Ovary (tissue), 10 donors: ENCODE measurements at places on chromosomes 1 and 21. TPM values are rescaled to one million over a fixed set of nuclear protein-coding genes. Genes with fewer than 3 reads are reported as not detected.

- DNase-seq = no peak
These were observed 104.0 kb upstream of the OLIG2 start for GRCh38 chr21:32921632-32922230.

DNA sequence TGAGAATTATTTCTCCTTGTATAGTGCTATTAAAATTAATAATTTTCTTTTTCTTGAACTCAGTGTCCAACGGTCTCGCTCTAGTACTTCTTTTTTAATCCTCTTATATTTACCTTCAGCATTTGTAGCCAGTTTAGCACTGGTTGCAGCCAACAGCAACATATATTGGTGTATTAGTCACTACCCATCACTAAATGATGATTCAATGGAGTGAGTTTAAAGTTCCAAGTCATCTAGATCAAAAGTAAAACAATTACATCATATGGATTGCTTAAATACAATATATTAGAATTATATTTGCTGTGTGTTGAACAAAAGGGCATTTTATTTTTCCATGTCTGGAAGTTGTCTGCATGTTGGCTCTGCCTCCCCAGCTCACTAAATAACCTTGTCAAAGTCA, 591.8 kb downstream of the ADGRL2 start:
- DNase-seq = no peak

DNA sequence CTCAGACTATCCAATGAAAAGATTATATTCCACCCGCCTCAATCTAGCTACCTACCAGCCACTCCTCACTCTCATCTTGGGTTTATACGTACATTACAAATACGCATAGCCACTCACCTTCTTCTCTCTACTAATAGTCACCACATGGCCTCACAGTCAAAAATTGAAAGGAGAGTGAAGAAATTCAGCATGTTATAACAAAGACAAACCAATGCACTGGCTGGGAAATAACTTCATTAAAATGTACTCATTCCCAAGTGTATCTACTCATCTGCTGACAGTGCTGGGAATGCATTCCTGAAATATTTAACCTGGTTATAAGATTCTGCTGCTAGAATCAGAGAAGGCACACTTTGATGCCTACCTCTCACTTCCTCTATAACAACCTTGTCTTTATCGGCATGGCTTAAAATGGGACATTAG, 6.5 kb downstream of the ZNF644 start:
- no peak for DNase-seq

GRCh38 chr1:149917571-149918144, at the start of gene SV2A:
Gene SV2A, minus strand, starts transcription at chr1:149917844. Its CDS starts 4,004 bp downstream, at chr1:149913840.
- peak; percentile 49 for DNase-seq

- DNase-seq = no peak
These were observed 94.7 kb downstream of the SSBP3 start for GRCh38 chr1:54311506-54311905.

DNA sequence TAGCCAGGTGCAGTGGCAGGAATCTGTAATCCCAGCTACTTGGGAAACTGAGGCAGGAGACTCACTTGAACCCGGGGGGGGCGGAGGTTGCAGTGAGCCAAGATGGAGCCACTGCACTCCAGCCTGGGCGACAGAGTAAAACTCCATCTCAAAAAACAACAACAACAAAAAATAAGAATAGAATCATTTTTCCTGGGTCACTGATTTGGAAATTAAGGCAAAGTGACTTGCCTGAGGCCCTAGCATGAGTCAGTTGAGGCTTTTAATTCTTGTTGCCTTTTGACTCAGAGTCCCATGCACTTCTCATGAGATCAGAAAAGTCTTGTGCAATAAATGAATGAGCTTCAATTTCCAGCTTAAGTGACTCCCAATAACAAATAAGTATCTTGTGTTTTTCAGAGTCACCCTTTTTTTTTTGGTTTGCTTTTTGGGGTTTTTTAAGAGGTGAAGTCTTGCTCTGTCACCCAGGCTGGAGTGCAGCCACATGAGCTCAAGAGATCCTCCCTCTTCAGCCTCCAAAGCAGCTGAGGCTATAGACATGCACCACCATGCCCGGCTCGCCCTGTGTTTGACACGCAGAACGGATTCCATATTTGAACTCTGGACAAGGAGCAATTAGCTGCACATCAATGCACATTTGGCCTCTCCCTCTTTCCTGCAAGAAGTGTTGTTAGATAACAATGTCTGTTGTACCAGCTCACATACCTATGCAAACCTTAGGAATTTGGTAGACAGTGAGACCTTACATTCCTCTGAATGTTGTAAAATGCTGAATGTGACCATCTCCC, 3.4 kb upstream of the PLEKHM2 start:
- no peak for DNase-seq

- DNase-seq = no peak
These were observed 197.2 kb downstream of the C1orf94 start for GRCh38 chr1:34373912-34374311.

DNA sequence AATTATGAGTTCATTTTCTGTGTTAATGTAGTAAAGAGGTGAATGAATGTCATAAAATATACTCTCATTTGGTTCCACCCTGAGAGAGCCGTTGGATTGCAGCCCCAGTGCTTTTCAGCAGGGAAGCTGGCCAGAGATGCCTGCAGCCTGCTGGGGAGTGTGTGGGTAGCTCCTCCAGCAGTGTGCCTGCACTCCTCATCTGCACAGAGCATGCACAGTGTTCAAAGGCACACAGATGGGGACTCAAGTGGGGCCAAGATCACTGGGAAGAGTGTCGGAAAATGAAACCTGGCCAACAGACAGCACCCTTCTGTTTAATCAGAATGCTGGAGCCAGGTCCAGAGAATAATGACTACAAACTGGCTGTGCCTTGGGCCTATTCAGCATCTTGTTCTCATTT, 206.8 kb downstream of the ST6GALNAC3 start:
- no peak for DNase-seq

DNA sequence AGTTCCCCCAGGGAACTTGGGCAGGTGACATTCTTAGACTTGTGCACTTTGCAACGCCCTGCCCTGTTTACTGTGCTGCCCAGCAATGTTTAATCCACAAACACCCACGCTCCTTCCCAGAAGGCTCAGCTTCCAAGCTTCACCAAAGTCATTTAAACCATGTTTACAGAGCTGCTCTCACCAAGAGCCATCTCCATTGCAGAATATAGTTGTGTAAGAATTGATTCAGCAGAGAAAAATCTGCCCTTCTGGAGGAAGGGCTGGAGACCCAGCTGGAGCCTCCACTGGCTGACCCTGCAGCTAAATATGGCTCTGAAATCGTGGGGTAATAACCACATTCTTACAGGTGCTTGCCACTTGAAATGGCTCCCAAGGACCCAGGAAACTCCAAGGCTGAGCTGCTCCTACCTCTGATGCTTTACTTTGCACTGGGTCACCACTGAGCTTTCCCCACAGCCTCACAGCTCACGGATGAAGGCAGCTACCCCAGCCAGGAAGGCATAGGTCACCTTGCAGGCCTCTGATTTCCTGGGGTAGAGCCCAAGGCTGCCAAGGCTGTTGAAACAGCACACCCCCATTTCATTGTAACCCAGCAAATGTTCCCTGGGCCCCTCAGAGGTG, 8.7 kb downstream of the CAPN2 start:
- DNase-seq = no peak

- DNase-seq = peak; percentile 61
These were observed 54.5 kb downstream of the PCNX2 start for GRCh38 chr1:233240829-233241682.

DNA sequence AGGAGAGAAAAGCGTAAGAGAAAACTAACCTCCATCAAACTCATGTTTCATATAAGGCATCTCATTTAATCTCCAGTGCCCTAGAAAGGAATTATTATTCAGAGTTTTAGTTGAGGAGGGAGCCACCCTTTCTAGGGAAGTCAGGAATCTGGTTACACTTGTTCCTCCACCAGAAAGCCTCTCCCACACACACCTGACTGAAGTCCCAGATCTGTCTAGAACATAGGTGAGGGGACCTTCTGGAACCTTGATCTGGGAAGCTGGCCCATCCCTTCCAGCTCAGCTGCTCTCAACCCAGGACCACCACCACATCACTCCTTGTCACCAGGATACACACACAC, 1.9 kb upstream of the DENND2D start:
- no peak for DNase-seq

DNA sequence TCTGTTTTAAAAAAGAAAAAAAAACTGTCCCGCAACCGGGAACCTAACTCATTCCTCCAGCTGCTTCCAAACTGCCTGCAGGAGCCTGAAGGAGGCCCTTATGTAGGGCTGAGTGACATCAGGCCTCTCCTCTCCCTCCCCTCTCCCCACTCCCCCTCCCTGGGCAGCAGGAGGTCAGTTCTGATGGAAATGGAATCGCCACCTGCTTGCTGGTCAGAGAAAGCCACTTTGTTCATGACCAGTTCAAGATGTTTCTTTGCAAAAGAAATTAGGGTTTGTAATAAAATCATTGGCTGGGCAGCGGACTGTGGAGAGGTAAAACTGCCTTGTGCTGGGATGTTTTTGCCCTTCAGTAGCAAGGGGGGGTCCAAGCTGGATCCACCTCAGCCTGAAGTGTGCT, at the start of gene MAP1LC3C:
MAP1LC3C (minus strand) TSS at position 73 of the 400 bp plus-strand sequence. CDS start 90 bp downstream, outside the sequence.
- DNase-seq = no peak

DNA sequence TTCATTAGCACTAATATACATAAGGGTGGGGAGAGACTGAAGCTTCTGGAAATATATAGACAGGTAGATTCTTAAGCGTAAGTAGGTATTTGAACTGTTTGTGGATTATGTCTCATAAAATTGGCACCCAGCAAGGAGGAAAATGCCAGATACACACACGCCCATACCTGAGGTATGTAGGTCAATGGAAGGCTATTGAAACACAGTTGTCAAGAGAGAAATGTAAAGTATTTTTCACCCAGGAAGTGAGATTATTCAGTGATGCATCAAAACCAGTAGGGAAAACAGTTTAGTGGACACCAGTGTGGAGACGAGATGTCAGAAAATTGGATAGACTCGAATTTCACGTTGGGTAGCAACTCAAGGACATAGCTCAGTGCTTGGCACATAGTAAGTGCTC, 4.7 kb upstream of the RSPH1 start:
- no peak for DNase-seq

DNA sequence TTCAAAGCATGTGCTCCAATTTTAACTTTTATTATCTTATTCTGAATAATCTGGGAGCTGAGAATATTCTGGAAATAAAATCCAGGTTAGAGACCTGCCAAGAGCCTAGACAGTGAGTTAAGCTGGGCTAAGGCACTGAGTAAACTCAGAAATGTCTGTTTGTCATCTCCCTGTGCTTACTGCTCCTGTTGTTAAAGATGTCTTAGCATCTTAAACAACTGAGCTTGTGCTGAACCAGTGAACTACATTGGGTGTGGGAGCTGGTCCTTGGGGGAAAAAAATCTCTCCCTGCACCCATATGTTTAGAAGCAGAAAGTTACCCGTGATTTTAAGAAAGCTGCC, 25.0 kb upstream of the AHCYL1 start:
- DNase-seq = no peak

GRCh38 chr1:27394925-27395324, 2.5 kb downstream of the GPR3 start:
- DNase-seq = no peak

- DNase-seq = no peak
These were observed 246.3 kb upstream of the RAB4A start for GRCh38 chr1:229024528-229025130.

GRCh38 chr1:26156285-26157038, 2.4 kb upstream of the FAM110D start:
- DNase-seq = no peak

DNA sequence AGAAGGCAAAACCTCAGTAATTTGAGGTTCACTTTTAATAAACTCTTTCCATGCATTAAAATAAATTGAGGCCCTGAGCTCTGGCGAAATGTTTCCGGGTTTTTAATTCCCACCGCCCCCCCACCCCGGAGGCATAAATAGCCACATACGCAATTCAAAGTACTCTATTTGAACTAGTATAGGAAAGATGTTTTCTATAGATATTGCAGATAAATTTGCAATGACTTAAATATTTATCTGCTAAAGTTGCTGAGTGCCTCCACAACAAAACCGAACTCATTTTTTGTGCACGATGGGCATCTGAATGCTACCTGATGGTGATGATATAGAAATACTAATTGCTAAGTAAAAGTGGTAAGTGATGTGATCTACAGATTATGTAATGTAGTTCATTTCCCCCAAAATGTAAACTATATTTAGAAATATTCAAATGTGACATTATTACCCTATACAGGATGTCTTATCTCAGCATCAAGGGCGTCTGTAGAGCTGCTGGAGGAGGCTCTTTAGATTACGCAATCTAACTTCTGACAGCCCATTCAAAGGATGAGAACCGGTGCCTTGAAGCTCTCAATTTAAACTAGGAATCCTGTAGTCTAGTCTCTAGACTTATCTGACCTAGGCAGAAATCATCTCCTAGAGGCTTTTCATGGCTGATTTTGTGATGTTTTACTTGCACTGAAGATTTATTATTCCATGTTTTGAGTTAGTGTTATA, 8.5 kb downstream of the IRF2BP2 start:
- DNase-seq = no peak

GRCh38 chr1:160972939-160973338, 18.3 kb upstream of the ITLN2 start:
- DNase-seq = no peak

DNA sequence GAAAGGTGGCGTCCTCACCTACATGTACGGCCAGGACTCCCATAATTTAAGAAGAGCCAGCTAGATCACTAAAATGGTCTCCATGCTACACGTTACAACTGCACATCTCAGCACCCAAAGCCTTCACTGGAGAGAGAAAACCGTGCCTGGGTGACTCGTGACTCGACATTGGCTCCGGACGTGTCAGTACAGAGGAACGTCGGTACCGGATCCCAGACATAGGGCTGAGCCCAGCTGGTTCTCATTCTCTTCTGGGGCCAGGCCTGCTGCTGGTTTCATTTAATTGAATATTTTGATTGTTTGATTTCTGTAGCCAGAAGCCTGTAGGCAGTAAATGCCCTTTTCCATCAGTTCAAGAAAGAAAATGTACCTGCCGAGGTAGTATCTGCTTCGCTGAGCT, 93.1 kb downstream of the HHIPL2 start:
- DNase-seq = peak; percentile 13

DNA sequence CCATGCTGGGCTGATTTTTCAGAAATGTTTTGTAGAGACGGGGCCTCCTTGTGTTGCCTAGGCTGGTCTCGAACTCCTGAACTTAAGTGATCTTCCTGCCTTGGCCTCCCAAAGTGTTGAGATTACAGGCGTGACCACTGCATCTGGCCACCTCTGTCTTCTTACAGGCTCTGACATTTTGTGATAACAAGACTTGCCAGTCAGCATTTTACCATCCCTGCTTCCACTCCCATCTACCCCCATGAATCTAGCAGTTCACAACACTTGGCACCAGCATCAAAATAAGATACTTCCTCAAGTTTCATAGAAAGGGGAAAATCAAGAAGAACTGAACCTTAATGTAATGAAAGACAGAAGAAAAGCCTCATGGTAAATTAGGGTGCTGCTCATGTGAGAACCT, 32.4 kb downstream of the SLC35F3 start:
- no peak for DNase-seq

RCSD1 gene
- 10.9 TPM for polyA plus RNA-seq

ADAM30 gene
- not detected for polyA plus RNA-seq

SERPINC1 gene
- not detected for polyA plus RNA-seq

RBM11 gene
- polyA plus RNA-seq = 4.8 TPM

ENTREP3 gene
- polyA plus RNA-seq = 11.8 TPM

SAMSN1 gene
- 4.3 TPM for polyA plus RNA-seq

SUCO gene
- 14.0 TPM for polyA plus RNA-seq

TTC34 gene
- 0.59 TPM for polyA plus RNA-seq

PRRC2C gene
- polyA plus RNA-seq = 69.3 TPM

OR2L13 gene
- polyA plus RNA-seq = 0.13 TPM

WNT2B gene
- 13.0 TPM for polyA plus RNA-seq
